Right lobe of liver (tissue), 6 donors: ENCODE measurements at places on chromosomes 7 and 10. TPM values are rescaled to one million over a fixed set of nuclear protein-coding genes. Genes with fewer than 3 reads are reported as not detected.

Gene GPC2
- not detected for total RNA-seq

Gene FBXL13
- not detected for total RNA-seq

GRCh38 chr10:101687071-101687658 is 7.8 kb downstream of the FBXW4 start:
- no peaks in the 10 kb centered on the region for H3K4me1 ChIP-seq
- H3K27ac ChIP-seq, result no peak overlapping the region
- H3K4me3 ChIP-seq, result no peak overlapping the region
- no peaks in the 10 kb centered on the region for H3K36me3 ChIP-seq
- DNase-seq, result no peak
- H3K27me3 ChIP-seq, result no peaks in the 10 kb centered on the region

Gene ITGB8
- total RNA-seq, result 0.49 TPM

DNA sequence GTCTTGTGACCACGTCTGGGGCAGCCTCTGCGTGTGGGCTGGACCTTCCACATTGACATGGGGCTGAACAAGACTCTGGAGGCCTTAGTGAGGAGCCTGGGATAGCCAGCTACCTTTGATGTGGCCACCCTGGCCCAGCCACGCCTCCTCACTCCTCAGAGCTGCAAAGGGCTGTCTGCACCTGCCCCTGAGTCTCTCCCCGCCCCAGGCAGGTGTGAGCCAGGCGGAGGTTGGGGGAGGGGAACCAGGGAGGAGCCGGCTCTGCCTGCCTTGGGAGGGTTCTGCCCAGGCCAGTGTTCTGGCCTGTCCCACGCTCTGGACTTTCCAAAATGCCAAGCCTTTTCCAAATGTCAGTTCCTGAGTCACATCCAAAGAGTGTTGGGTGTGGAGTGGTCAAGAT is 72.2 kb downstream of the GTF2IRD1 start:
- no peak overlapping the region for H3K4me3 ChIP-seq
- no peak for DNase-seq
- H3K27ac ChIP-seq, result no peak overlapping the region

DNA sequence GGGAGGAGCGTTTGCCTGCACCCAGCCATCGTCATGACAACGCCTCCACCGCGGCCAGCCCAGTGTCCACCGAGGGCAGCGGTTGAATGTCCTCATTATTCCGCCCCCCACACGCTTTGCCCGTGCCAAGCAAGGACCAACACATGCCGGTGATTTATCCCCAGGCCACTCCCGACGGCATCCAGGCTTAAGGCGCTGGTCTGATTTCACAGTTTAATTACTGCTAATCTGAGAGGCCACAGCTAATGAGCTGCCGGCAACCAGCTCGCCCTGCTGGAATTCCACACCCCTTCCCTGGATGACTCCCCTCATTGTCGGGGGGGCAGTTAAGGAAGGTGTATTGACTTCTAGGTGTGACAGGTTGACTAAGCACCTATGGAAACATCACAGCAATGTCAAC is 432.3 kb downstream of the DNAJB6 start:
- no peaks in the 10 kb centered on the region for H3K36me3 ChIP-seq
- no peaks in the 10 kb centered on the region for H3K27me3 ChIP-seq
- no peak for DNase-seq
- H3K4me1 ChIP-seq, result no peaks in the 10 kb centered on the region

Gene ERV3-1
- total RNA-seq, result 5.3 TPM

DNA sequence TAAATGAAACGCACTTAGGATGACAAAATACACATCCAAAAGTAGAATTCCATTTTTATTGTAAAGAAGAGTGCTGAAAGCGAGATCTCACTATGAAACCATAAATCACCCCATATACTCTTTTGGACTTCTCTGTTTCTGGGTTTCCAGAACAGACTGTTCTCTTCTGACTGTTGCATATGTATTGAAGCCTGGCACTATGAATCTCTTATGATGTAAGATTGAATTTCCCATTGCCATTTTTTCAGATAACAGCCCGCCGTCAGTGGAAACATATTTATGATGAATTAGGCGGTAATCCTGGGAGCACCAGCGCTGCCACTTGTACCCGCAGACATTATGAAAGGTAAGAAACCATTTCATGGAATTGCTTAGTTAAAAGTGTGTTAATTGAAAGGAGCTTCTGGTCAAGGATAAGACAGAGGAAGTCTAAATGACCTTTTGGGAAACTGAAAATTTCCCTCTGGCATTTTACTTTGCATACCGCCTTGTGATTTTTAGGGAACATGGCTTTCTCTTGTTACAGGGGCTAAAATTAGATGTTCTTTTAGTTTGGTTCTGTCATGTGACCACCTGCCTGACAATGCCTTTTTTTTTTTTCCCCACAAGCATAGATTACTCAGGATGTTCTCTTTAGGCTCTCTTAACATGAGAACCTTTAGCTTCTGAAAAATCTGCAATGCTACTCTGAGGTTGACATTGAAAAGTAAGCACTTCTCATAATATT is 168.1 kb downstream of the ARID5B start:
- no peak overlapping the region for H3K4me3 ChIP-seq
- no peak for DNase-seq
- no peaks in the 10 kb centered on the region for H3K27me3 ChIP-seq
- H3K36me3 ChIP-seq, result no peaks in the 10 kb centered on the region

DNA sequence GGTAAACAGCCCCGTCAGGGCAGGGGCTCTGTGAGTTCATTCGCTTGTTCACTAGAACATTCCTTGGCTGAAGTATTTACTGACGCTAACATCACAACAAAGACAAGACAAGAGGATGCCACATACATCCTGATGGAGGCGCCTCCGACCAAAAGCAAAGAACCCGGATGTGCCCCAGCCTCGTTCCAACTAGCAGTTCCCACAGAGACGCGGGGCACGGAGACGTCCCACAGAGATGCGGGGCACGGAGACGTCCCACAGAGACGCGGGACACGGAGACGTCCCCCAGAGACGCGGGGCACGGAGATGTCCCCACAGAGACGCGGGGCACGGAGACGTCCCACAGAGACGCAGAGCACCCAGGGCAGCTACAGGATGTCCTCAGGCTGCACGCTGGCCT is 35.4 kb upstream of the CFAP46 start:
- no peak for DNase-seq
- no peak overlapping the region for H3K27ac ChIP-seq
- H3K36me3 ChIP-seq, result no peaks in the 10 kb centered on the region
- H3K4me3 ChIP-seq, result no peak overlapping the region

DNA sequence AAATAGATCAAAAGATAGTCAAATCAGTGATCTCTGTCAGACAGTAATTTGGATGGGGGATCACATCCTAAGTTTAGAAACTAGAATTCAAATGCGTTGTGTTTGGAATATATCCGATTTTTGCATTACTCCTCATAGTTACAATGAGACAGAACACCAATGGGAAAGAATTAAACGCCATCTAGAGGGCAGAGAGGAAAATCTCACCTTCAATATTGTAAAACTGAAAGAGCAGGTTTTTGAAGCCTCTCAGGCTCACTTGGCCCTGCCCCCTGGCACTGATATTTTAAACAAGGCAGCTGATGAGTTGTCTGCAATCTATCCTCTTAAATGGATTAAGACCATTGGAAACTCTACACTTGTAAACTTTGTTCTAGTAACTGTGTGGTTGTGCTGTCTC is 17.7 kb downstream of the FRG2B start:
- no peak for DNase-seq
- H3K4me1 ChIP-seq, result no peaks in the 10 kb centered on the region
- no peak overlapping the region for H3K27ac ChIP-seq
- no peaks in the 10 kb centered on the region for H3K36me3 ChIP-seq

Gene AS3MT
- 8.8 TPM for total RNA-seq

Gene GIMAP5
- 2.9 TPM for total RNA-seq

DNA sequence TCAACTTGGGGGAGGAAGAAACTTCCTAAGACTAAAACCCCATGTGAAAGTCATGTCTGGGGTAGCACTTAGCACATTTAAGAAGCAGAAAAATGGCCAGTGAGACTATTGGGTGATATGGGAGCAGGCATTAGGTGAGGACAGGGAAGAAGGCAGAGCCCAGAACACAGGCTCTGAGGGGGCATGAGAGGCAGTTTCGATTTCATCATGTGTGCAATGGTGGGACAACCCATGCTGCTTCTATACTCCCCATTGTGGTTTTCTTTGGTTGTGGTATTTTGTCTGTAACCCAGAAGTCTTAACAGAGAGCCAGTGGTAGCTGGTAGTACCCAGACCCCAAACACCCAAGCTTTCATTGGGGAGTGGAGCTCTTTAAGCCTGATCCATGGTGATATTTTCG is 752.0 kb downstream of the GRID1 start:
- no peaks in the 10 kb centered on the region for H3K27me3 ChIP-seq
- H3K27ac ChIP-seq, result no peak overlapping the region
- H3K4me3 ChIP-seq, result no peak overlapping the region
- H3K36me3 ChIP-seq, result no peaks in the 10 kb centered on the region
- H3K4me1 ChIP-seq, result no peaks in the 10 kb centered on the region
- DNase-seq, result no peak

- H3K4me3 ChIP-seq, result no peak overlapping the region
- no peaks in the 10 kb centered on the region for H3K36me3 ChIP-seq
- DNase-seq, result no peak
- H3K27me3 ChIP-seq, result no peaks in the 10 kb centered on the region
- no peak overlapping the region for H3K27ac ChIP-seq
Observed at GRCh38 chr7:74371381-74372341, 82.0 kb upstream of the GTF2IRD1 start.

Gene GIMAP8
- 2.7 TPM for total RNA-seq

Gene ASB10
- not detected for total RNA-seq

GRCh38 chr7:40804477-40805215 is 669.8 kb downstream of the SUGCT start:
- H3K36me3 ChIP-seq, result no peaks in the 10 kb centered on the region
- H3K4me3 ChIP-seq, result no peak overlapping the region
- no peak overlapping the region for H3K27ac ChIP-seq

DNA sequence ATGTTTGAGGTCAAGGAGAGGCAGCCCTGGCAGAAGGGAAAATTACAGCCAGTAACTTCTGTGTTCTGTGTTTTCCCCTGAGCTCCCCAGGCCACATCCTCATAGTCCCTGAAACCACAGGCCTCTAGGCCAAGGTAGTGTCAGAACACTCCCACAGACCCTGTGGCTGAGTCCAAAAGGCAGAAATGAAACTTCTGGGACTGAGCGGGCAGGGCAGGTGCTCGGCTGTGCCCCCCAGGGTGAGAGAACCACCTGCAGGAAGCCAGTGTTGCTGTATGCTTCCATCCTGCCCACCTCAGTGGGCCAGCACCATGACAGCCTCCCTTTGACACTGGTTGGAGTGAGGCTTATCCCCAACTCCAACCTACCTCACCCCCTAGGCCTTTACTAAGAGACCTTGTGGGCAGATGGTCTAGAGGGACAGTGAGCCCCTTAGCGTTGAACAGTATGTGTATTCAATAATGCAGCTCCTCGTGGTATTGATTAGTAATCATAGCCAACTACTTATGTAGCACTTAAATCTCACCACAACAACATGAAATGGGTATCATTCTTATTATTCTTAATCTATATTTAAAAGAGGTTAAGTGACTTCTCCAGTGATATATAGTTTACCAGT is 30.3 kb downstream of the PIK3CG start:
- H3K27ac ChIP-seq, result no peak overlapping the region
- no peaks in the 10 kb centered on the region for H3K27me3 ChIP-seq
- H3K4me1 ChIP-seq, result no peaks in the 10 kb centered on the region

GRCh38 chr10:124416733-124417132 is 2.0 kb downstream of the OAT start:
- H3K36me3 ChIP-seq, result no peaks in the 10 kb centered on the region
- no peaks in the 10 kb centered on the region for H3K27me3 ChIP-seq
- H3K4me3 ChIP-seq, result no peak overlapping the region
- no peak for DNase-seq
- peaks cover 33% of the 10 kb centered on the region for H3K4me1 ChIP-seq

GRCh38 chr10:72425133-72425532 is 70.4 kb upstream of the DNAJB12 start:
- H3K4me3 ChIP-seq, result no peak overlapping the region
- H3K36me3 ChIP-seq, result no peaks in the 10 kb centered on the region
- no peaks in the 10 kb centered on the region for H3K27me3 ChIP-seq
- no peak overlapping the region for H3K27ac ChIP-seq
- H3K4me1 ChIP-seq, result no peaks in the 10 kb centered on the region

GRCh38 chr10:79451046-79451699 is 5.7 kb upstream of the ZCCHC24 start:
- no peaks in the 10 kb centered on the region for H3K4me1 ChIP-seq
- no peak overlapping the region for H3K4me3 ChIP-seq
- DNase-seq, result no peak
- no peak overlapping the region for H3K27ac ChIP-seq

- H3K27ac ChIP-seq, result no peak overlapping the region
- H3K36me3 ChIP-seq, result no peaks in the 10 kb centered on the region
- no peaks in the 10 kb centered on the region for H3K27me3 ChIP-seq
- no peaks in the 10 kb centered on the region for H3K4me1 ChIP-seq
- DNase-seq, result no peak
- no peak overlapping the region for H3K4me3 ChIP-seq
Observed at GRCh38 chr7:125834421-125834820, 904.8 kb upstream of the POT1 start.

- peaks cover 12% of the 10 kb centered on the region for H3K4me1 ChIP-seq
- H3K4me3 ChIP-seq, result no peak overlapping the region
- no peak overlapping the region for H3K27ac ChIP-seq
- no peaks in the 10 kb centered on the region for H3K36me3 ChIP-seq
- H3K27me3 ChIP-seq, result no peaks in the 10 kb centered on the region
- DNase-seq, result no peak
Observed at GRCh38 chr10:124640056-124640455, 104.1 kb downstream of the FAM53B start.

- H3K4me1 ChIP-seq, result no peaks in the 10 kb centered on the region
- no peak overlapping the region for H3K27ac ChIP-seq
- no peak for DNase-seq
- no peaks in the 10 kb centered on the region for H3K27me3 ChIP-seq
- H3K36me3 ChIP-seq, result no peaks in the 10 kb centered on the region
- no peak overlapping the region for H3K4me3 ChIP-seq
Observed at GRCh38 chr10:90819911-90820310, 37.9 kb downstream of the HTR7 start.

Gene PALD1
- 0.83 TPM for total RNA-seq

Gene MPLKIP
- total RNA-seq, result 38.3 TPM

GRCh38 chr10:101939008-101939648 is 95.5 kb upstream of the KCNIP2 start:
- H3K27me3 ChIP-seq, result no peaks in the 10 kb centered on the region
- H3K27ac ChIP-seq, result no peak overlapping the region
- no peaks in the 10 kb centered on the region for H3K4me1 ChIP-seq
- no peak overlapping the region for H3K4me3 ChIP-seq
- H3K36me3 ChIP-seq, result peaks cover 7% of the 10 kb centered on the region
- DNase-seq, result no peak

DNA sequence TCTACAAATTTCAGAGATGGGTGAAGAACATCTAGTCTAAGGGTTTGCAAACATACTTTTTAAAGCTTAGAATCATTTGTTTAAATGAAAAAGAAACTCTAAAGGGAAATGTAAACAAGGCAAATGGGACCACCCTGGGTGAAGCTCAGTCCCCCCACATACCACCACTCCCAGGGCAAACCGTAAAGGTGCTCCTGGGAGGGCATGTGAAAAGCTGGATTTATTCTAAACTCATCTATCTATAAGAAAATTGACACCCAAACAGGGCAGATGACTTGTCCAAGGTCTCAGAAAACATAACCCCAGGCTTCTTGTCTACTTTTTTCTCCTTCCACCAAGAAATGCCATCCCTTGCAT is 223.3 kb upstream of the PRKCQ start:
- H3K36me3 ChIP-seq, result no peaks in the 10 kb centered on the region
- H3K27ac ChIP-seq, result no peak overlapping the region
- H3K4me1 ChIP-seq, result no peaks in the 10 kb centered on the region
- H3K27me3 ChIP-seq, result no peaks in the 10 kb centered on the region

- H3K4me1 ChIP-seq, result peaks cover 24% of the 10 kb centered on the region
- no peak overlapping the region for H3K4me3 ChIP-seq
- no peaks in the 10 kb centered on the region for H3K27me3 ChIP-seq
- H3K27ac ChIP-seq, result no peak overlapping the region
Observed at GRCh38 chr7:50653981-50654425, 88.8 kb upstream of the DDC start.
